H7 (cell line): ENCODE measurements at places on chromosomes 2 and 18. TPM values are rescaled to one million over a fixed set of nuclear protein-coding genes. Genes with fewer than 3 reads are reported as not detected.

GRCh38 chr2:173865971-173866873 lies 99.0 kb downstream of the SP3 start:
- DNase-seq, result no peak

- DNase-seq, result no peak
Observed at GRCh38 chr2:28282248-28282647, 110.4 kb upstream of the FOSL2 start.

- DNase-seq, result no peak
Observed at GRCh38 chr2:214995409-214995808, 143.0 kb downstream of the ABCA12 start.

- no peak for DNase-seq
Observed at GRCh38 chr2:164937864-164938401, 17.4 kb downstream of the SLC38A11 start.

GRCh38 chr2:132522901-132523300 lies 106.3 kb downstream of the GPR39 start:
- DNase-seq, result no peak

DNA sequence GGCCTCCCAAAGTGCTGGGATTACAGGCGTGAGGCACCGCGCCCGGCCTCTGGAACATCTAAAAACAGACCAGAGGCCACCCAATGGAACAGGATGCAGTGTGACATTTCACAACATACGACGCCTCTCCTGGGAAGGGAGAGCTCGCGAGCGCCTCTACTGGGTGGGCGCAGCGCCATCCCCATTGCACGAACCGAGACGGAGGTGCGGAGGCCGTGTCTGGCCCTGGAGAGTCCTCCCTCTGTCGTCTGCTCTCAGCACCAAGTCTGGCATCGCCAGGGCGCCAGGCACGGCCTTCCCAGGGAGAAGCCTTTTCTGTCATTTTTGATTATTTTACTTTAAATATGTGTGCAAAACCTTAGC lies 9.4 kb upstream of the GBX2 start:
- DNase-seq, result peak; percentile 94

Gene GTF2A1L
- 1.7 and 2.5 TPM in 2 replicates for total RNA-seq

Gene BOLL
- 0.24 TPM in 1 of 2 replicates, not detected in the other for total RNA-seq

Gene PIEZO2
- 3.0 and 6.5 TPM in 2 replicates for total RNA-seq

Gene PAX8
- total RNA-seq, result not detected in 2 replicates
